HFFc6 (cell line): ENCODE measurements at places on chromosomes 4 and X.

GRCh38 chr4:130705023-130705422 lies 1609.1 kb downstream of the C4orf33 start:
- no peak for DNase-seq

- no peak for DNase-seq
Measured at GRCh38 chr4:154344686-154345085, 146.9 kb downstream of the DCHS2 start.

DNA sequence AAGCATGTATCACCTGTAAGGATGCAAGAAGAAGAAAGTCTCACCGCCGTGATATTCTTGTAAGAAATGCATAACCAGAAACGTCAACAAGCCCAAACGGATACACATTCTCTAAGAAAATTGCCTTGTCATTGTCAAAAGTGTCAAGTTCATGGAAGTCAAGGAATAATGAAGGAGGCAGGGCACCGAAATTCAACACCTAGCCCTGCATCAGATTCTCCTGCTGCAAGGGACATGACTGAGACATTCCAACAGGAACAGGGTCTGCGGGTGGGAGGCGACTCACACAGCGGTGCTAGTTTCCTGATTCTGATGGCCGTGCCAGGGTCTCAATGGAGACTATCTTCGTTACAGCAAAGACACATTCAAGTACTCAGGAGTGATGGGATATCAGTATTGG lies 26.7 kb downstream of the IRF2 start:
- DNase-seq, result no peak

DNA sequence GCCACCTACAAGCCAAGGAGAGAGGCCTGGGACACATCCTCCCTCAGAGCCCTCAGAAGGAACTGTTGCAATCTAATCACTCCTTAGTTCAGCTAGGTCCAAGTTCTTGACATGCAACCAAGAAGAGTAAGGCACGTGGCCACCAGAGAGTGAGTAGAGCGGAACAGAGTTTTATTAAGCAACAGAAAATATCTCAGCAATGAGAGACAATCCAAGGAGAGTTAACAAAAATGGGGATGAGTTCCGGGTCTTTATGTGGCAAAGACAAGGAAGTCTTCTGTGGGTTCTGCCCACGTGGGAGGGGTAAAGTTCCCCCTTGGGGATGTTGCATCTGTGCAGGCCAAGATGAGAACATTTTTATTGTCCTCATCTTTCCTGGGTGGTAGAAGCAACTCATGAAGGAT lies 38.5 kb upstream of the PROM1 start:
- DNase-seq, result no peak

DNA sequence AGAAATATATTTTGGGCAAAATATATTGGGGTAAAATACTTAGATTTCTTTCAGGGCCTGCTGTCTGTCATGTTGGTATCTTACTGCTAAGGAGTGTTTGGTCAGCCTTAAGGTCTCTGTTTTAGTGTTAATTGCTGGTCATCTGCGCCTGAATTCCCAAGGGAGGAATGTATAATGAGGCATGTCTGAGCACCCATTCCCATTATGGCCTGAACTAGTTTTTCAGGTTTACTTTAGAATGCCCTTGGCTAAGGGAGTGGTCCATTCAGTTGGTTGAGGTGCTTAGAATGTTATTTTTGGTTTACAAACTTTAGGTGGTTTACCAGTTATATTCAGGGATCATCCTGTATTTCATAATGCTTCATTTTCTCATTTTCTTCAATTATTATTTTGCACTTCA lies 125.9 kb downstream of the CFAP299 start:
- no peak for DNase-seq

- DNase-seq, result peak; percentile 77
Measured at GRCh38 chr4:138158746-138159297, 83.3 kb downstream of the SLC7A11 start.
